ENCODE measurements at places on chromosomes 2 and 18.

DNA sequence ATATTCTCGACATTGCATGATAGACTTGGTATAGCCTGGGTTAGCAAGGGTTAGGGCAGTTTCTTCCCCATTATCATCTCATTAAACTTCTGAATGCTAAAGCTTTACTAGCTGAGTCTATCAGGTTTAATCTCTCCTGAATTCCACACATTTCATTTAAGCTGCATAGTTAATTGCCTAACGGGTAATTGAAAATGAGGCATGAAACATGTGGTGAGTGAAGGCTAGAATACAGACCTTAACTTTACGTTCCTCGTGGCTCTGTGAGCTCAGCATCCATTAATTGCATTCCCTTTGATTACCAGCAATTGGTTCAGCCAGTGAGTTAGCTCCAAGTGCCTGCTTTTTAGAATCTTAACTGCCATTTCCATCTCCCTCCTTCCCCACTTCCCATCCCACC, 126.5 kb upstream of the MEX3C start:
- no peak for DNase-seq

DNA sequence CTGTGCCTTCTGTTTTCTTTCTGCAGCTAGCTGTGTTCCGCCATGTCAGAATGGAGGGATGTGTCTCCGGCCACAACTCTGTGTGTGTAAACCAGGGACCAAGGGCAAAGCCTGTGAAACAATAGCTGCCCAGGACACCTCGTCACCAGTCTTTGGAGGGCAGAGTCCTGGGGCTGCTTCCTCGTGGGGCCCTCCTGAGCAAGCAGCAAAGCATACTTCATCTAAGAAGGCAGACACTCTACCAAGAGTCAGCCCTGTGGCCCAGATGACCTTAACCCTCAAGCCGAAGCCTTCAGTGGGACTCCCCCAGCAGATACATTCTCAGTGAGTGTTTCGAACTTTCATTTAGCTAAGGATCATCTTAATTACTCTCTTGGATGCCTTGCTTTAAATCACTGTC, 74.1 kb downstream of the LTBP1 start:
- no peak for DNase-seq

GRCh38 chr18:55695091-55695490, 107.1 kb upstream of the TCF4 start:
- DNase-seq = no peak

DNA sequence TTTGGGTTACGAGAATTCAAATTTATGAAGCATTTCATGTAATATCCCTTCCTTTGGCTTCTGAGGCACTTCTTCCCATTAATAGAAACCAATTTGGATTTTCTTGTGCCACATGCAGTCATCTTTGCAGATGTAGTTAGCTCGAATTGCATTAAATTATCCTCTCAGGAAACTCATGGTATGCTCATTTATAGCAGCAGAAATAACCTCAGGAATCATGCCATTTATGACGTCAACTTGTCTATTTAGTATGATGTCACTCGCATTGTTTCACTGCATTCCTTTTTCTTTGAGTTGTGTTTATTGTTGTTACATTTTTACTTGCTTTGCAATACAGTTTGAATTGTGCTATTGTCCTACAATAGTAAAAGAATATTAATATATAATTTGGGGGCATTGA, 163.8 kb downstream of the RBM43 start:
- DNase-seq = no peak

- no peak for DNase-seq
Observed at GRCh38 chr2:73614997-73615396, 27.2 kb downstream of the NAT8 start.

- no peak for DNase-seq
Observed at GRCh38 chr2:63667132-63667700, 78.5 kb downstream of the MDH1 start.

DNA sequence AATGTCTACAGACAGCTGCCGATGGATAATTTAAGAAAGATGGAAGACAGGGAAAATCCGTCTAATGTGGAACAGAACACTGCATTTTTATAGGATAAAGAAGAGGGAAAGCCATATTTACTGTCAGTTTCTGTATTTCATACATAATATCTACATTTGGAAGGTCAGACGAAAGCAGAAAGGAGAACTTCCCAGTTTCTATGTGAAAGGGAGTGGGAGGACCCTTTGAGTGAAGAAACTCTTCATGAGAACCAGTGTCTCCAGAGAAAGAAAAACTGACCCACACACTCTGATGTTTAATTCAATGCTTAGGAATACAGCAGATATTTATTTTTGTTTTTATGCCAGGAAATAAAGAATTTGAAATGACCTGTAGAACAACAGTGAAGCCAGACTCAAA, 127.2 kb downstream of the CALCRL start:
- no peak for DNase-seq

DNA sequence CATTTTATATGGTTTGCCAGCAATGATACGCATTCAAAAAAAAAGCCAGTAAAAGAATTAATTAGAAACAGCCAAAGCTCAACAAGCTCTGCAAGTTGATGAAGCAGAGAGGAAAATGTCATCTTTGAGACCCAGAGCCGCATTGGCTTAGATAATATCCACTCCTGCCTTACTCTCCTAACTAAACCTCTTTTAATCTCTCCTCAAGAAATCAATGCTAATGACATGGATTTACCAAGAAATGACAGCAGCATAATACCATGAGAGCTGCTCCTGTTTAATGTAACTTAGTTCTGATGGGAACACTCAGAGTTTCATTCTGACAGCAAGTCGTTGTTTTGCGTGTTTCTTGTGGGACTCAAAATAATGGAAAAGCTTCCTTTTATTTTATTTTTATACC, 1099.4 kb upstream of the PIK3C3 start:
- DNase-seq = no peak

DNA sequence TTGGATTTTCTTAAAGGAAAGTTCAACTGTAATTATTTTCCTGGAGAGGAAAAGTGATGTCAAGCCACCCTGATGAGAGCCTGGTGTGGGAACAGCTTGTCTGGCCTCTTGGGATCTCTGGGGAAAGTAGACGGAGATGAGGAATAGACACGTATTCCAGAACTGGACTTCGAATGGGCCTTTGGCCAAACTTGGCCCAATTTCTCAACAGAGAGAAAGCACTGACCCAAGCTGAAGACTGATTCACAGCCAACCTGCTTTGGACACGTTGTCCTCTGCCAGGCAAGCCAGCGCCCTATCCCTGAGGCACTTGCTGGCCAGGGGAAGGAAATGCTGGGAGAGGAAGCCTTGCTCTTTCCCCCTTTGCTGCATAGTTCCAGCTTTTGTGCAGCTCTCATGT, 70.8 kb upstream of the CTAGE1 start:
- DNase-seq = no peak

All from putamen (tissue), 1 donor.